ENCODE measurements at places on chromosomes 13 and 19.

DNA sequence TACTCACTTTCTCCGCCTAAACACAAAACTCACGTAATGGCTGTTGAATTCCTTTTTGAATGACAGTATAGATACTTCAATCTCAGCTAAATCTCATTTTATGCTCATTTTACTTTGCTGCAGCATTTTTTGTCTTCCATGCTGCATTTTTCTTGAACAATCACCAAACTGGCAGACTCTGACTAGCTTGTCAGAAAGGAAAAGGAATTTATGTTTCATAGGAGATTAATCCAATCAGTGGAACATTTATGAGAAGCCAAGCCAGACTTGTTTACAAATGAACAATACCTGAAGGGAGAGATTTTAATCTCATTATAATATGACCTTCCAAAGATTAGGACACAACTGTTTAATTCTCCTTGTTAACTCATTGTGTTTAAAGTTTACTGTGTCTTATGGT, 1044.3 kb downstream of the DIAPH3 start:
- DNase-seq, result no peak

- no peak for DNase-seq
These were observed 202.1 kb upstream of the GPR12 start for GRCh38 chr13:26962671-26963070.

DNA sequence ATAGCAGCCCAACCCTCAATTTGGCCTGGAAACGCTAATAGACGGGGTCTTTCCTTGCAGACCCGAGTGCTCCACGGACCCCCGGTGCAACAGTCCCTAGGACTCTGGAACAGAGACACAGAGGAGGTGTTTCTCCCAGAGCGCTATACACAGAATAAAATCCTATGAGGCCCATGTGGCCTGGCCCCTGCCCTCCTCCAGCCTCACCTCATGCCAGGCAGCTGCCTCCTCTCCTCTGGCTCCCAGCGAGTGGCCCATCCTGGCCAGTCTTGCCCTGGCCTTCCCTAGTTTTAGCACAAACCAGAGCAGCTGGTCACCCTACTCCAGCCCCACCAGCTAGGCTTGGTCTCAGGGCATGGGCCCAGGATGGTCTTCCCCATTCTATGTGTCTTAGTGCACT, 20.3 kb downstream of the POP4 start:
- no peak for DNase-seq

DNA sequence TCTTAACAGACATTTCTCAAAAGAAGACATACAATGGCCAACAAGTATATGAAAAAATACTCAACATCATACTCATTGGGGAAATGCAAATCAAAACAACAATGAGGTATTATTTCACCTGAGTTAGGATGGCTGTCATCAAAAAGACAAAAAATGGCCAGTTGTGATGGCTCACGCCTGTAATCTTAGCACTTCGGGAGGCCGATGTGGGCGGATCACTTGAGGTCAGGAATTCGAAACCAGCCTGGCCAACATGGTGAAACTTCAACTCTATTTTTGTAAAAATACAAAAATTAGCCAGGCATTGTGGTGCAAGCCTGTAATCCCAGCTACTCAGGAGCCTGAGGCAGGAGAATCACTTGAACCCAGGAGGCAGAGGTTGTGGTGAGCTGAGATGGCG, 22.0 kb downstream of the CEACAM16 start:
- no peak for DNase-seq

GRCh38 chr13:28825379-28825778, 5.2 kb downstream of the MTUS2 start:
- no peak for DNase-seq

Data from ecto neural progenitor cell (in vitro differentiated cells).